Skeletal muscle tissue (tissue), 5 donors: ENCODE measurements at places on chromosomes 2 and 18. TPM values are rescaled to one million over a fixed set of nuclear protein-coding genes. Genes with fewer than 3 reads are reported as not detected.

Gene SIX3
- total RNA-seq, result not detected

Gene SP140
- total RNA-seq, result 0.52 TPM

Gene RAX
- not detected for total RNA-seq

Gene CYTIP
- 1.0 TPM for total RNA-seq

Gene PID1
- total RNA-seq, result 25.1 TPM

Gene GBX2
- total RNA-seq, result not detected

Gene CHST10
- total RNA-seq, result 12.5 TPM

Gene GCKR
- not detected for total RNA-seq

Gene CABLES1
- total RNA-seq, result 4.7 TPM

Gene OTOS
- not detected for total RNA-seq

Gene SLC4A5
- total RNA-seq, result 2.6 TPM

Gene TCF23
- total RNA-seq, result 0.52 TPM

Gene CYS1
- total RNA-seq, result 4.7 TPM

Gene UPP2
- total RNA-seq, result not detected

Gene UBXN2A
- 16.7 TPM for total RNA-seq

Gene ATP6V1B1
- total RNA-seq, result 1.6 TPM

Gene NDC80
- 6.8 TPM for total RNA-seq

Gene PRKAG3
- total RNA-seq, result 9.9 TPM

Gene FOXD4L1
- not detected for total RNA-seq

Gene TMEM247
- not detected for total RNA-seq

Gene BARD1
- total RNA-seq, result 89.8 TPM

Gene ZNF521
- 40.2 TPM for total RNA-seq

Gene KCNJ3
- 4.2 TPM for total RNA-seq

Gene DPYSL5
- 3.7 TPM for total RNA-seq

Gene FBXO36
- 2.1 TPM for total RNA-seq

Gene M1AP
- not detected for total RNA-seq

Gene HOXD11
- not detected for total RNA-seq

Gene MERTK
- 4.2 TPM for total RNA-seq

Gene SPATA3
- total RNA-seq, result not detected

Gene AGXT
- not detected for total RNA-seq

Gene REG3A
- total RNA-seq, result not detected

Gene ALPI
- not detected for total RNA-seq

Gene CLASP1
- 74.1 TPM for total RNA-seq

Gene RMC1
- total RNA-seq, result 14.6 TPM
